ENCODE measurements at places on chromosomes 3 and 15.

DNA sequence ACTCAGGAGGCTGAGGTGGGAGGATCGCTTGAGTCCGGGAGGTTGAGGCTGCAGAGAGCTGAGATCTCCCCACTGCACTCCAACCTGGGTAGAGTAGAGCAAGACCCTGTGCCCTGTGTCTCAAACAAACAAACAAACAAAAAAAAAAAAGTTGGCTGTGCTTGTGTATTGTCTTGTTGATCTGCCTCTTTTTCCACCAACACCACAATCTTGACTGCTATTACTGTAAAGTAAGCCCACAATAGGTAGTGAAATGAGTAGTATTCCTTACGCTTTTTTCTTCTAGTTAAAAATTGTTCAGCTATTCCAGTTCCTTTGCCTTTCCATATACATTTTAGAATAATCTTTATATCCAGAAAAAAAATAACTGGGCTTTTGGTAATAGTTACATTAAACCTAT lies 35.5 kb downstream of the PTH1R start:
- DNase-seq: no peak

GRCh38 chr15:85611361-85611760 lies 183.4 kb downstream of the KLHL25 start:
- DNase-seq: no peak

DNA sequence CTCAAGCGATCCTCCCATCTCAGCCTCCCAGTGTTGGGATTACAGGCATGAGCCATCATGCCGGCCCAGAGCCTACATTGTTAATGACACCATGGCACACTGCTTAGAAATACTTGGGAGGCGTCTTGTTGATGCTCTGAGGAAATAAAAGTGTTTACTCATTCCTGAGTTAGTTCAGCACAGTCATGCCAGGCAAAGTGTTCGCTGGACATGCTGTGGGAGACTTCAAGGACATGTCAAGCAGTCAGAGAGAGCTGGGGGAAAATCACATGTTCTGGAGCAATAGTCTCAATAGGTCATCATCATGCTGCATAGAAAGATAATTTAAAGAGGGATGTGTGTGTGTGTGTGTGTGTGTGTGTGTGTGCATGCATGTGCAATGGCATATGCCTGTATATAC lies 37.5 kb downstream of the TTC23 start:
- no peak for DNase-seq

DNA sequence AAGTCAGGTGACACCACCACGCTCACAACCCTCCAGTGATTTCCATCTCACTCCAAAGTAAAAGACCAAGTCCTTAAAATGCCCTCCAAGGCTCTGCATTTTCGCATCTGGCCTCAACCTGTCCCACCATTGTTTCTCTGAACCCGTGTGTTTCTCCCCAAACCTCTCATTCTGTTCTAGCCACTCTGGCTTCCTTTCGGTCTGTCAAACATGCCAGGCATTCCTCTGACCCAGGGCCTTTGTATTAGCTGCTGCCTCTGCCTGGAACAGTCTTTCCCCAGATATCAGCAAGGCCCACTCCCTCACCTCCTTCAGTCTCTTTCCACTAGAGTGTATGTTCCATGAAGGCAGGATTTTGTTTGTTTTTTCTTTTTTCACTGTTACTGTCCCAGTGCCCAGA lies 16.0 kb downstream of the MAP2K5 start:
- no peak for DNase-seq

DNA sequence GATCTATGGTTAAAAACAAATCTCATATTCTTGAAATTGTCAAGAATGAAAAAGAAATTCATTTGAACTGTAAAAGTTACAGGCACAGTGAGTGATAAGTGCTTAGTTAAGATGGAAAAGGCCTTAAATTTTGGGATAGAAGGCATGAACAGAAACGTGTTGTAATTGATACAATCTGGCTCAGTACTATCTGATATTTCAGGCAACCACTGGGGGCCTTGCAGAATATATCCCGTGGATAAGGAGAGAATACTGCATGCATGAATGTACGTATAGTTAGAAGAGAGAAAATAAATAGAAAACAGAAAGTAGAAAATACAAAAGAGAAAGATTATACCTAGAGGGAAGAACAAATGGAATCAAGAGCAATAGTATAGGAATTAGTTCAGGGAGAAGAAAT lies 741.4 kb upstream of the CCDC54 start:
- no peak for DNase-seq

DNA sequence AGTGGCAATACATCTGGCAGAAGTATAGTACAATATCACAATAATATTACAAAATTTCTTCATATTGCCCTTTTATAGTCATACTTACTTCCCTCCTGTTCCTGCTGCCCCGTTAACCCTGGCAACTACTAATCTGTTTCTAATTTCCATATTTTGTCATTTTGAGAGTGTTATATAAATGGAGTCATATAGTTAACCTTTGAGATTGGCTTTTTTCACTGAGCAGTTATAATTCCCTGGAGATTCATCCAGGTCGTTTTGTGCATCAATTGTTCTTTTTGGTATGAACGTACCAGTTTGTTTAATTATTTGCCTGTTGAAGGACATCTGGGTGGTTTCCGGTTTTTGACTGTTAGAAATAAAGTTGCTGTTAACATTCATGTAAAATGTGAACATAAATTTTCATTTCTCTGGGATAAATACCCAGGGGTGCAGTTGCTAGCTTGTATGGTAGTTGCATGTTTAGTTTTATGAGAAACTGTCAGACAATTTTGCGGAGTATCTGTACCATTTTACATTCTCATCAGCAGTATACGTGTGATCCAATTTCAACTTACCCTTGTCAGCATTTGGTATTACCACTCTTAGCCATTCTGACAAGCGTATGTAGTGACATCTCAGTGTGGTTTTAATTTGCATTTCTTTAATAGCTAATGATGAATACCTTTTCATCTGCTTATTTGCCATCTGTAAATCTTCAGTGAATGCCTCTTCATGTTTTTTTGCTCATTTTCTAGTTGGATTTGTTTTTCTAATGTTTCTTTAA lies 32.2 kb upstream of the IL20RB start:
- DNase-seq: no peak

DNA sequence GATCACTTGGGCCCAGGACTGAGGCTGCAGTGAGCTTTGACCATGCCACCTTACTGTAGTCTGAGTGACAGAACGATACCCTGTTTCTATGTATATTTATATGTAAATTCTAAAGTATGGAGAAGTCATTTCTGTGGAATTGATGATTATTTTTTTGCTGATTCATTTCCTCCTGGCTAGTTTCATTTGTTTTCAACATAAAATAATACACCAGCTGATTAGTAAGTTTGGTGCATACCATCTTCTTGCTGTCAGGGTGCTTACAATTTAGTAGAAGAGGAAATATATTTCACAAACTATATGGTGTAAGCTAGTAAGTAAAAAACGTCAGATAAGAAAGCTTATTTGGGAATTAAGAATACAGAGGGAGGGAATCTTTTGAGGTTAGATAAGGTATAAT lies 36.0 kb downstream of the SLC25A26 start:
- no peak for DNase-seq

GRCh38 chr3:140816372-140817195 lies 125.1 kb upstream of the SLC25A36 start:
- no peak for DNase-seq

DNA sequence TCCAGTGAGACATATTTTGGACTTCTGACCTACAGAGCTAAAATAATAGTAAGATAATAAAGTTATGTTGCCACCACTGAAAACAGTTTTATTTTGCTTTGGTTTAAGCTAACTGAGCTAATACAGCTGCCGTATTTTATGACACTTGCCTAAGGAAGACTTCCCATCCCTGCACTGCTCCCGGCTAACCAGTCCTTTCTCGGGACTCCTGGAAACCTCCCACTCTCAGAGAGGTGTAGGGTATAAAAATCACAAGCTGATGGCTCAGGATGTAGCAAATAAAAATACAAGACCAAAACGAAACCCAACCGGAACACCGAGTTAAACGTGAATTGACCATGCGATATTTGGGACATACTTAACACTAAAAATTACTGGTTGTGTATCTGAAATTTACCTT lies 448 bp upstream of the KBTBD12 start:
- no peak for DNase-seq

DNA sequence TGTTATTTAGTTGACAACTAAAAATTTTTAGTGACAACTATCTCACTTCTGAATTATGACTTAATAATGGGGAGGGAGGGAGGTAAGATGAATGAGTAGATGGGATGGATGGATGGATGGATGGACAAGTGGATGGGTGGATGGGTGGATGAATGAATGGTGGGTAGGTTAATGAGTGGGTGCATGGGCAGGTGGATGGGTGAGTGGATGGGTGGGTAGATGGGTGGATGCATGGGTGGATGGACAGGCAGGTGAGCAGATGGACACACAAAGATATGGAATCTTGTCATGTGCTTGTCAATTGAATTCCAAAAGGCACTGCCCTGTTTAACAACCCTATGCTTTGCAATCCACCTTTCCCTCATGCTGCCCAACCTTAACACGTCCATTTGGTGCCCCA lies 41.5 kb downstream of the KLHL25 start:
- DNase-seq: no peak

- DNase-seq: peak; percentile 75
These were observed 20.1 kb downstream of the GXYLT2 start for GRCh38 chr3:72907731-72908620.
